Activated T-cell treated with anti-CD3 and anti-CD28 coated beads, Interleukin-2, amount 50 U/mL, for 1 hour (primary cell): ENCODE measurements at places on chromosomes 12 and 14.

DNA sequence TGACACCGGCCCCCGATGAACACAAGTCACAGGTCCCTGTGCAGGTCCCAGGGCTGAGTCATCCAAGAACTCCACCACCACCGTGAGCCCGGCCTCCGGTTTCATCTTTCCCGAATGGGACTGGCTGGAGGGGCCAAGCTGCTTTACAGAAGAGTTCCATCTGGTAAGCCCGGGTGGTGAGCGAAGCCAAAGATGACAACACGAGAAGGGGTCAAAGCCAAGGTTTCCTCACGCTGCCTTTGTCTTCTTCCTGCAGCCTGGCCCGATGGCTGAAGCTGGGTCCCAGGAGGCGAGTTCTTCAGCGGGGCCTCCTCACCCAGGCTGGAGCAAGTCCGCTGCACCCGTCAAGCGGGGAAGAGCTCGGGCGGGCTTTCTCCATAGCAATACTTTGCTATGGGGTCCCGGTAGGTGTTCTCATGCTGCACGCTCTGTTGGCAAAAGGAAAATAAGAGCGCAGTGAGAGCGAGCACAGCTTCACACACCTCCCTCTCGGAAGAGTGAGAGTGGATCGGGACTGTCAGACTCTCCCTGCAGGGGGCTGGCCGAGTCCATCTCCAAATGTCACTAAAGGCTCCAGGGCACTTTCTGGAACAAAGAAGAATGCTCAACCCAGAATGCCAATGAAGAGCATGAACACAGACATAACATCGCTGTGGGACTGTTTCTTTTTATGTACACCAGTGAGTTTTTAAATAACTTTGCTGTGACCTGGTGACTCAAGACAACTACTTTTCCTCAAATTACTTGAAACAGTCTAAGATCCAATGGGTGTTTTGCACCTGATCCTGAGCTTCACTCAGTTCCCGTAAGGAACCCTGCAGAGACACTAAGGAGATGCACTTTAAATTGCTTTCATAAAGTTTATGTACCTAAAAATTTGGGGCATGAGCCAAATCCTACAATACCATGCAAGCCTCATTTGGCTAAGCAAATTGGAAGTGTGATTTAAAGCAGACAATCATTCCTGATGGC, 20.1 kb downstream of the SPRING1 start:
- DNase-seq, result no peak

GRCh38 chr12:52686063-52686462, 5.9 kb upstream of the KRT1 start:
- no peak for DNase-seq

DNA sequence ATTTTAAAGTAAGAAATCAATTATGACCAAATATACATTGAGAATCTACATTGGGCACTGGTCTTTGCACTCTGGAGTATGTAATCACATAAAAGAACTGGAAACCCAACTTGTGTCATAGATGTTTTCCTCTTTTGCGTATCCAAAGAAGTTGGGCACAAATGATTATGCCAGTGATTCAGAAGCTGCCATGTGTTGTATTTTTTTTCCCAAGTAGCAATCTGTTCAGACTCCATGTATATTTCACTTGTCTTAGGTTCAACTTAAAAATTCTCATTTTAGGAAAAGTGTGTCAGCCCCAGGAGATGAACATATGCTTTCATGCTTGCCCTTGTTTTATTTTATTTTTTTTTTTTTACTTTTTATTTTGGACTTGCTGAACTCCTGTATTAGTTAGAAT, 441.5 kb downstream of the PDZRN4 start:
- no peak for DNase-seq

GRCh38 chr14:52314595-52315354, 663 bp downstream of the PTGER2 start:
- DNase-seq, result peak; percentile 57

DNA sequence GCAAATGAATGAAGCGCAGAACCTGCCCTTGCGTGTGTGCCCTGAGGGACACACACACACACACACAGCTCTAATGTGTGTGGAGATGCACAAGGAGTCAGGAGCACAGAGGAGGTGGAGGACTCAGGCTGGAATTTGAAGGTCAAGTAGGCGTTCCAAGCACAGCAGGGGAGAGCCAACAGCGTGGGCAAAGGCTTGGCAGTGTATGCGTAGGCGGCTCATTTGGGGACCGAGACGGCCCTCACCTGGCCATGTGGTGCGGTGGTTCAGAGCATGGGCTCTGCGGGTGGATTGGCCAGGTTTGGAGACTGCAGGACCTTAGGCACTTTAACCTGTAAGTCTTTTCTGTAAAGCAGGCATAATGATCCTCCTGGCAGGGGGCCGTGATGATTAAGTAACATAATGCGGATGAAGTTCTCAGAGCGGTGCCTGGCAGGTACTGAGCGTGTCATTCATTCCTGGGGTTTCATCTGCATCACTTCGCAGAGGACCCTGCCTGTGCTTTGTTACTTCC, 69.5 kb upstream of the SLC24A4 start:
- no peak for DNase-seq

- no peak for DNase-seq
These were observed 294.8 kb upstream of the G2E3 start for GRCh38 chr14:30264161-30264560.

DNA sequence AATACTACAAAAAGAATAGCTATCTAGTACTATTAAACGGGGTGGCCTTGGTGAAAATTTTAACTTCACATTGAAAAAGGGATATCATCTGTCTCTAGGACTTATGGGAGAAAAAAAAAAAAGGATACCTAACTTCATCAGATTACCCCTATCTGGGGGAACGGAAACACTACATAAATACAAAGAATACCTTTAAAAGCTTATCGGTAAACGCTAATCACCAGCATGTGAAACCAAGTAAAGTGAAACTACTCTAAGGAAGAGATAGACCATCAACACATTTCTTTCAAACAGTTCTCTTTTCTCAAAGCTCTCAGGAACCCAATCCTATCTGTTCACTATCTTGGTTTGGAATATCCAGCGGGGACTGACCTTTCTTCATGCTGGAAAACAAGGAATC, 3.5 kb downstream of the KICS2 start:
- DNase-seq, result no peak

DNA sequence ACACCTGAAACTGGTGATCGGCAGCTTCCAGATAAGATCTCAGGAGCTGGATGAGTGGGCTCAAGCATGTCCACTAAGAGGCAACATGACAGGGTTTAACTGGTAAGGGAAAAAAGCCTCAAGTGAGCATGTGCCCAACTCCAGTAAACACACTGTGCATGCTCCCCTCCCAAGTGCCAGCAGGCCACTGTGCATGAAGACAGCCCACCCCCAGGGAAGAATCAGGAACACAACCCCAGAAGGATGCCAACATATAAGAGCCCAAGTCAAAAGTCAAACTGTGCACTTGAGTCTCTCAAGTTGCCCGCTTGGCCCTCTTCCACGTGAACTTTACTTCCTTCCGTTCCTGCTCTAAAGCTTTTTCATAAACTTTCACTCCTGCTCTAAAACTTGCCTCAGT, 311.3 kb upstream of the PRKD1 start:
- no peak for DNase-seq

GRCh38 chr12:108896336-108896735, 16.4 kb downstream of the DAO start:
- DNase-seq, result no peak

DNA sequence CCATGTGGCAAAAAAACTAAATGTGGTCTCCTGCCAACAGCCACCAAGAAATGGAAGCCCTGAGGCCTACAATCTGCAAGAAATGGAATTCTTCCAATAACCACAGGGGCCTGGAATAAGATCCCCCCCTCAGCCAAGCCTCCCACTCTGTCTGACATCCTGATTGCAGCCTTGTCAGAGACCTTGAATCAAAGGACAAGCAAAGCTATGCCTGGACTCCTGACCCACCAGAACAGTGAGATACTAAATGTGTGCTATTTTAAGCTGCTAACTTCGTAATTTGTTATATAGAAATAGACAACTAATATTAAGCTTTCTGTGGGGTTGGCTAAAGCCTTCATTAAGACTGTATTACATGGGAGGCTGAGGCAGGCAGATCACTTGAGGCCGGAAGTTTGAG, 77.7 kb downstream of the TBX5 start:
- DNase-seq, result no peak

DNA sequence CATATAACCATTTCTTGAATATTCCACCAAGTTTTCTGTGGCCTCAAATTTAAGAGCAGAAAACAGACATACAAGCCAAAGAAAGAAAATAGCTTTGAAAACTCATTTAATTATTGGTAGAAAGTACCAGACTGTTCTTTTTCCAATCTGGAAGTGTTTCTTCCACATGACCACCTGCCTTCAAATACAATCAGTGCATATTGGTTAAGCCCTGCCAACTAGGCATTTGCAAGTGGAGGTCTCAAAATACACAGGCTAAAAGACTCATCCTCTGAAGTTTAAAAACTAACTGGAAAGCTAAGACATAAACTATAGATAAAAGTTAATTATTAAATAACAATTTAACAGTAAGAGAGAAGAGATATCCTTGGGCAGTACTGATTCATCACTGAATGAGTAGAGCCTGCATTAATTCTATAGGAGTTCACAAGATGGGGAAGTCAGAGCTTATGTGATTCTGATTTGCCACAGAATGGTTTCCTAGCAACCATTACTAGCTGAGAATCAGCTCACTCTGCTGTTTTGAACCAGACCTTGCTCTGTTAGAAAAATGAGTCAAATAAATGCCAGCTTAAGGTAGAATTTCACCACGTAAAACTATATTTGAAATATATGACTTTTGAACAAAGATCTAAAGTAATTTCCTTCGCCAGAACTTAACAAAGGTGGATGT, 433.8 kb downstream of the FUT8 start:
- no peak for DNase-seq

- peak; percentile 30 for DNase-seq
These were observed 1.8 kb downstream of the SMIM41 start for GRCh38 chr12:52081263-52081733.

- no peak for DNase-seq
These were observed 202.7 kb upstream of the GARIN6 start for GRCh38 chr12:99444859-99445316.

DNA sequence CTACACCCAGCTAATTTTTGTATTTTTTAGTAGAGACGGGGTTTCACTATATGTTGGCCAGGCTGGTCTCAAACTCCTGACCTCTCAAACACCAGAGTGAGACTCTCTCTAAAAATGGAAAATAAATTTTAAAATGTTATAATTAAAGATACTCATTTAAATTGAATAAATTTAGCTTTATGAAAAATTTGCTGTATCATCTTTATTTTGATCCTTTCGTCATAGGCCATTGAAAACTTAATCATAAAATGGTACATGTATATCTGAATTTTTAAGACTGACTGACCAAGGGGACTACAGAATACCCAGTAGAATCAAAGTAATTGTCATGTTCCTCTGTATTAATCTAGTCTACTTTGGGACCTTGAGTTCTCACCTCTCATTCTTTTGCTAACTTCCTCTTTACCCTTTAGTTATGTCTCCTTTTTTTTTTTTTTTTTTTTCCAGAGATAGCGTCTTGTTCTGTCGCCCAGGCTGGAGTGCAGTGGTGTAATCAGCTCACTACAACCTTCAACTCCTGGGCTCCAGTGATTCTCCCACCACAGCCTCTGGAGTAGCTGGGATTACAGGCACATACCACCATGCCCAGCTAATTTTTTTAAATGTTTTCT, 9.5 kb downstream of the RAB5B start:
- DNase-seq, result no peak

DNA sequence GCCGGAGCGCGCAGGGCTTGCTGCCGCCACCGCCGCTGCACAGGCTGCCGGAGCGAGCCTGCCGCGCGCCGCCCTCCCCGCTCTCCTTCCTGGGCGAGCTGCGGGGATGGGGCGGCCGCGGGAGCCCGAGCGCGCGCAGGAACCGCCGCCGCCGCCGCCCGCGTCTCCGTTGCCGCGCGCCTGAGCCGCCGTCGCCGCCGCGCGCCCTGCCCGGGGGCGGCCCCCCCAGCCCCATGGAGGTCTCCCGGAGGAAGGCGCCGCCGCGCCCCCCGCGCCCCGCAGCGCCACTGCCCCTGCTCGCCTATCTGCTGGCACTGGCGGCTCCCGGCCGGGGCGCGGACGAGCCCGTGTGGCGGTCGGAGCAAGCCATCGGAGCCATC, 352 bp downstream of the PLXNC1 start:
- no peak for DNase-seq

- DNase-seq, result no peak
These were observed 8.5 kb upstream of the SYNJ2BP start for GRCh38 chr14:70425354-70425753.

GRCh38 chr12:130017591-130018449, 114.0 kb upstream of the TMEM132D start:
- no peak for DNase-seq

DNA sequence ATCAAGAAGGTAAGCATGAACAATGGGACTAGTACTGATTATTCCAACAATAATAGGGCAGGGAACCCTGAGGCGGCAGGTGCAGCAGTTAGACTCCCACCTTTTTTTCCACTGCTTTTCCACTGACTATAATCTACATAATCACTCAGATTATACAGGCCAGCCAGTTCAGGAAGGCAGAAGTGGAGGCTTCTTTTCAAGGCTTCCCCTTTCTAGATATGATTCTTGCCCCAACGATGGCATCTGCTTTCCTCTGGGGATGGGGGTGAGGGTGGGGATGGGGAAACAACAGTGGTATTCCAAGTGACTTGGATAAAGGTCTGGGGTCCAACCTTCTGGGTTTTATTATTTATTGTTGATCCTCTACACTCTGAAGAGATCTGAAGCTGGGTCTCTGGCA, 331 bp downstream of the NCKAP1L start:
- no peak for DNase-seq

DNA sequence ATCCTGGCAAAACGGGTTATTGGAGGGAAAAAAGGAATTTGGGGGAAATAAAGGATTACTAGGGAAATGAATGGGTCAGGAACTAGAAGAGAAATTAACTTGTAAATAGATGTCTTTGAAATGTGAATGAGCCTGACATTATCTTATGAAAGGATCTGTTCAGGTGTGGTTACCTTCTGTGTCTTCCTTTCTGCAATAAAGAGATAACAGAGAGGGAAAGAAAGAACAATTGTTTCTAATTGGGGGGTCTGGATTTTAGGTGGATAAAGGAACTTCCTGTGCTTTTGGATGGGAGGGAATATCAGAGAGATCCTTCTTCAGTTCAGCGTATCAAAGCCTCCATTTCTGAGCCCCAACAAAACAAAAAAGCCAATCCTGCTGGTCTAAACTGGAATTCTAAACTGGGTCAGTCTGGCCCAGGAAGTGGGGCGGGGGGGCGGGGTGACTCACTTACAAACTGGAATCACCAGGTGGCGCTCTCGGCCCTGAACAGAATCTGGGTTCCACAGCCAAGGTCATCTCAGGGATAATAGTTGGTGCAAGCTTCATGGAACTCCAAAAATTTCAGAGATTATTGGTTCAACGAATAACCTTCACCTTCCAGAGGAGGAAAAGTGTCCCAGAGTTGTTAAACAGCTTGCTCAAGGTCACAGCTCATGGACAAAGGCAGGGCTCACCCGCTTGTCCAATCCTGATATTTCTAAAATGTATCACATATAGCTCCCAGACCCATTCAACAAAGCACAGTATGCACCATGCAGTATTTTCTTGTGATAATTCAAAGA, 15.2 kb upstream of the PEBP1 start:
- DNase-seq, result peak; percentile 65

GRCh38 chr14:51478175-51478621, 173.5 kb upstream of the FRMD6 start:
- no peak for DNase-seq

GRCh38 chr14:89239023-89239422, 178.0 kb downstream of the FOXN3 start:
- no peak for DNase-seq

- no peak for DNase-seq
These were observed 80.8 kb upstream of the SLC8A3 start for GRCh38 chr14:70269582-70269981.
